NCI-H774 (cell line): ENCODE measurements at places on chromosomes 6 and 20.

DNA sequence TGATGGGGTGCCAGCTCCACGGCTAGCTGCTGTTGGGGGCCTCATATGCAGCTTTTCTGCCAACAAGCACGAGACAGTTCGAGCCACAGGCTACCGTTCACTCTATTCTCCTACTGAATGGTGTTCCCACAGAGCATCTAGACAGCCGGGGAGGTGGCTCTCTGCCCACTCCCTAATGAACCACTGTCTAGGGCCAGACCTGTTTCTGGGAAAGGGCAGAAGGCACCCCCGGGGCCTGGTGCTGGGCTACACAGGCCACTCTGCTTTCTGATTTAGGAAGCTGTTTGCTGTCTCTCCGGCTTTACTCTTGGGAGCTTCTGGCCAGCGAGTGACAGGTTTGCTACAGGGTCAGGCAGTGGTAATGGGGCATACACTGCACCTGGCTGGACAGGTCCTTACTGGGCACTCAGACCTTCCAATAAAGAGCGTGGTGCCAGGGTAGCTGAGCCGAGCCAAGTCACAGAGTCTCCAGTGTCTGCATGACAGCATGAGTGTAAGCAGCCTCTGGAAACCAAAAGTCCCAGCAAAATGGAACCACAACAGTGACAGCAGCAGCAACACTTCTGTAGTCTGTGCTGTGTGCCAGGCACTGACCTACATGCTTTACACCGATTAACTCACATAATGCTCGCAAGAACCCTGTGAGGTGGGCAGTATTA lies 8.4 kb downstream of the CCDC167 start:
- no peak for DNase-seq

GRCh38 chr20:61926253-61926613 lies 139.4 kb downstream of the TAF4 start:
- DNase-seq = no peak

DNA sequence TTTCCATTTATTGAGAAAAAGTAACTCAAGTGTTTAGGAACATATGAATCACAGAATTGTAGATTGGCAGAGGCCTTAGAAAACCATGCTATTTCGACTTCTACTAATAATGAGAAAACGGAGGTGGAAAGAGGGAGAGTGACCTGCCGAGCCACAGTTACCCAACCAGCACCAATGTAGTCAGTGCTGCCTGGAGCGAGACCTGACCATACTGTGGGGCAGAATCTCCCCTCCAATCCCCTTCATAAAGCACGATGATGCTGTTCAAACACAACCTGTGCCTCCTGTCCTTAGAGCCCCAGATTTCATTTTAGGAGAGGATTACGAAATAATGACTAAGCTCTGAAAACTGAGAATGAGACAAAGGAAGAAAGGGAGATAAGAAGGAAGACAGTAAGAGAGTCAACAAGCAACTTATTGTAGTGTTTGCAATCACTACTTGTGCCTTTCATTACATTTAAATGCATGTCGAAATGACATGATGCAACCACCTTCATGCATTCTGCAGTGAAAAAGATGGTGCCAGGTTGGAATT lies 70.6 kb downstream of the ATXN1 start:
- no peak for DNase-seq

GRCh38 chr6:106026748-106027715 lies 59.1 kb upstream of the PRDM1 start:
- DNase-seq = no peak

DNA sequence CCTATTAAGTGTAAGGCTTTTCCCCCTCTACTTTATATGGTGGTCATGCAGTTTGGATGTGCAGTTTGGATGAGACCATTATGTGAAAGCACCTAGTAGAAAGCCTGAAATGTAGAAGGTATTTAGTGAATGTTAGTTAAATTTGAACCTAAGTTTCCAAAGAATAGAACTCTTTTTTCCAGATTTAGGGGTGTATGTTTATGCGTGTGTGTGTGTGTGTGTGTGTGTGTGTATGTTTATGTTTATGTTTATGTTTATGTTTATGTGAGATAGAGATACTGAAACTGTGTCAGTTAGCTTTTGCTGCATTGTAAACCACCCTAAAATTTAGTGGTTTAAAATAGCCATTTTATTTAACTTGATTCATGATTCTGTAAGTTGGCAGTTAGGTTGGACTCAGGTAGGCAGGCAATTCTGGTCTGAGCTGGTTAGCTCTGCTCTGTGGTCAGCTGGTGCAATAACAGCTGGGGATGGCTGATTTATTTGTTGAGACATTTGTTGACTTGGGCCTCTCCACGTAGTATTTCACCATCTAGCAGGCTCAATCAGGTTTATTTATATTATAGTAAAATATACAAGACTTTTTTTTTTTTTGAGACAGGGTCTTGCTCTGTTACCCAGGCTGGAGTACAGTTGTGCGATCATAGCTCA lies 54.0 kb downstream of the STK4 start:
- DNase-seq = peak; percentile 27

DNA sequence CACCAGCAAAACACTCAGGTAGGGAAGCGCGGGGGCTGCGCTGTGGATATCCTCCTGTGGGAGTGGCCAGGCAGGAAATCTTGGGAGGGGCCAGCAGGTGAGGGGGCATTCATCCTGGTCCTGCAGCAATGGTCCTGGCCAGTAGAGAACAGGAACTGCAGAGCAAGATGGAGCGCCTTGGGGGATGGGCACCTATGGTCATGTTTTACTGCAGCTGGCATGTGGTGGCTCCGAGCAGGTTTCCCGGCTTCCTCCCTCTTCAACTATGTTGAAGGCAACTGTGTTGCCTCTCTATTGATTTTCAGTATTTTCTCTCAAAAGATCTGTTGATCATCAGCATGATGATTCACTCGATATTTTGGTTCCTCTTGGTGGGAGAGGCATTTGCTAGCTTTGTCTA lies 70.9 kb downstream of the SNAP91 start:
- DNase-seq = no peak

DNA sequence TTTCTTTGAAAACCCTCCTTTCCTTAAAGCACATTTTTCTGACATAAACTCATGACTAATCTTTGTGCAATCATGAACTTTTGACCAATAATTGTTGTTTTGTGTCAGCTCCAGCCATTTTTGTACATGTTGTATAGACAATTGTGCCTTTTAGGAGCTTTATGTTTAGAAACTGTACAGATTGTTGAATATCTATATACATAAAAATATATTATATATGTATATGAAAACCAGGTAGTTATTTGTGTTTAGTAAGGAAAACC lies 125.7 kb upstream of the EDN1 start:
- no peak for DNase-seq

DNA sequence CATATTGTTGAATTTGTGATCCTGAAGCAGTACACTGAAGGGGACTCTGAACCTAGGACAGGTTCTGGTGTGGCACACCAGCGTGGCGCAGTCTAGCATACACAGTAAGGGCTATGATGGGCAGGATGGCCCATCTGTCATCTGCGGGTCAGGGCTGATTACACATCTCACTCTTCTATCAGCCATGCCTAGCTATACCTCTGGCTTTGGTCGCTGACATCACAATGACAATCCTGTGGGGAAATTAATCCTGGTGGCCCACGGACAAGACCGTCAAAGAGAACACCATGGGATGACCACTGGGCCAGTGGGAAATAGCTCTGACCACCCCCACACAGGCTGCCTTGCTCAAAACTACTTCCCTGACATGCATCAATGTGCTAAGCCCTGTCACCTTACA lies 2.8 kb downstream of the SNHG17 start:
- DNase-seq = no peak

DNA sequence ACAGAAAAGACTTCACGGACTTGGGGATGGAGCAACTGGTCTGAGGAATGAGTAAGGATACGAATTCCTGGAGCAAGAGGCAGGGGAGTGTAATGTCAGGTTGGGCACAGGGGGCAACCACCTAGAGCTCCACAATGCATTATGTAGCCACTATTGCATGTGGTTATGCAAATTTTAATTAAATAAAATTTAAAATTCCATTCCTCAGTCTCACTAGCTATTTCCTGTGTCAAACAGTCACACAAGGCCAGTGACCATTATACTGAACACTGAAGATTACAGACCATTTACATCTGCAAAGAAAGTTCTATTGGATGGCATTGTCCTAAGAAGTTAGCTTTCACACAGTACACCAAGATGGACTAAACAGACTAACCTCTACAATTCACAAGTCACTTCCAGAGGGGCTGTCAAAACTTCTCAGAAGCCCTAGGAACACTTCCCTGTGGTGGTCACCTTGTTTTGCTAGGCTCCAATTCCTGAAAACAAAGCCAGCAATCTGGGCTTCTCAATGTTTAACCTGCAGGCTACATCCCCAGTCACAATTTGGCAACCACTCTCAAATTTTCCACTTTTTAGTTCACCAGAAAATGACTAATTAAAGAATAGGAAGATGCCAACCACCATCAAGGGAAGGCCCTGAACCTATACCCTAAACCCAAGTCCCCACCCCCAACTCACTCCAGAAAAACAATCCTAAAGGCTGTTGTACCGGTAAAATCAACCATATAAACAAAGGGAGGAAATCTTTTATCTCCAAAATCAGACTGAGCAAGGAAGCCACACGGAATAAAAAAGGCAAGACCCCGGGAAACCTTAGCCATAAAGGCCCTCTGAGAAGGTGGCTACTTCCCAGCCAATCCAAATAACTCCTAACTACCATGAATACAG lies 34.2 kb upstream of the C20orf203 start:
- DNase-seq = no peak

DNA sequence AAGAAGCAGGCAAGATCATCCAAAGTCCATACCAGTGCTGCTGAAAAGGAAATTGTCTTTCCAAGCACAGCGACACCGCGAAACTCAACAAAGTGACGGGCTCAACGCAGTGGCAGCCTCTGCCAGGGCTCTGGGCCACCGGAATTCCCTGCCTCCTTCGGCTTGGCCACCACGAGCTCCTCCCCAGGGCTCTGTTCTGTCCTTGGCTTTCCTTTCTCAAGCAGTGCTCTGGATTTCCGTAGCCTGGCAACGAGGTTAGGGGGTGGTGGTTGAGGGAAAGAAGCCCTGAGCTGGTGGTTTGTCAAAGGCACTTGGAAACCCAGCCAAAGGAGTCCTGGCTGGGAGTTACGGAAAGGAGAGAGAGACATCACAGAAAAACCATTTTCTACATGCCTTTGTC lies 31.2 kb downstream of the PRR18 start:
- DNase-seq = no peak

DNA sequence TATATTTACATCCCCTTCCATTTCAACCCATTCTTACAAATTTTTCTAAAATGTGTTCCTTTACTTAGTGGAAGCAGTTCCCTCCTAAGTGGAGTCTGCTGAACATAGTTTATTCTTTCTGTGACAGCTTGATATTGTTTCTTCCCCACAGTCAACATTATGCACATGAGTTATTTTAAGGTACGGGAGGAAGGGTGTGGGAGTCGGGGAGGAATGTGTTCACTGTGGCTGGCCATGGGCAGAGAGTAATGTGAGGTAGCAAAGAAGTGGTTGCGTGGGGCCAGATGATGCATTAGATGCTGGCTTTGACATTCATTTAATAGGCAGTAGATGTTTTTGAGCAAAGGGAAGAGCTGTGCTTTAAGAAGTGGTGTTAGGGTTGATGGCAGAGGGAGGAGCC lies 98.5 kb downstream of the ARMC2 start:
- DNase-seq = peak; percentile 18

DNA sequence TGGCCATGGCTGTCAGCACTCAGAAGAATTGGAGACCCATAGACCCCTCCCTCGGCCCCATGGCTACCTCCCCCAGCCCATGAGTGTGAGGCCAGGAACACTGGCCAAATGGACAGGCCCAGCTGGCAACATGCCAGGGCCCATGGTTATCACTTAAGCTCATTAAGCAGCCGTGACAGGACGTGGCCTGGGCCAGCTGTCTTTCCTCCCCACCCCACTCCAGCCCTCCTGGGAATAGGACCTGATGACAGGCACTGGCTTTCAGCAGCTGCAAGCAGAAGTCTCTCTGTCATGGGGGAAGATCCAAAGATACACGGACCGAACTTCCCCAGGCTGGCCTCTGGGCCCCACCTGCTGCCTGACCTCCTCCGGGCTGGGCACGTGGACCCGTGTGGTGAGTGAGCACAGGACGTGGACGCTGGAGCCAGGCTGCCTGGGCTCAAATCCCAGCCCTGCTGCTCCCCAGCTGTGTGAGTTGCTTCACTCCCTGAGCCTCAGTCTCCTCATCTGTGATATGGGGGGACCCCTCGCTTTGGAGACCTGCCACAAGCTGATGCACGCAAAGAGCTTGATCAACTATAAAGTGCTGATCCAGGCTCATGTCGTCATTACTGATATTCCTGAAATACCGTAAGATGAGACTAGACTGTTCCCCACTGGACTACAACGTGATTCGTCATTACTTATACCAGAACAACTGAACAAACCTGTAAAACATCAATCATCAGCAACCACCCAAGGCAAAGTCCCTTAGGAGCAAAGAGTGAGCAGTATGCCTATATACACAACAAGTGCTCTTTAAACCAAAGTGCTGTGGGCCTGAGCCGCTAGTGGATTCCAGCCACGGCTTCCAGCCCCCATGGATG lies 22.0 kb upstream of the VSTM2L start:
- DNase-seq = no peak

DNA sequence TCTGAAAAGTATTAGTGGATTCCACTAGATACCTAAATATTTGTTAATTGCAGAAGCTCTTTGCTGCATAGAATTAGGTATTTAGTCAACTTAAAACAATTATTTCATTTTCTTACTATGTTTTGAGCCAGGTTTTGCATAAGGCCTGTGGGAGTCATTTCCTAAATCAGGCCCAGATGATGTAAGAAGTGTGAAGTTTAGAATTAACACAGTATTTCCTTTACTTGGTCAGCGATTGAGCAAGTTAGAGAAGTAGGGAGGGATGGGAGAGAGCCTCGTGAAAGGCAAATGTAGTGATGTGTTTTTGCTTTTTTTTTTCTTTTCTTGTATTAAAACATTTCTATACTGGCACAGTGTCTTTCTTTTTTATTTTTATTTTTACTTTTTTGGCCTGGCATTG lies 711.1 kb downstream of the HDGFL1 start:
- DNase-seq = no peak

- DNase-seq = no peak
Measured at GRCh38 chr20:32891491-32891890, 32.8 kb downstream of the EFCAB8 start.

- peak; percentile 61 for DNase-seq
Measured at GRCh38 chr6:90285611-90286381, 10.8 kb downstream of the BACH2 start.

- DNase-seq = no peak
Measured at GRCh38 chr6:142236691-142237090, 65.1 kb upstream of the ADGRG6 start.

- DNase-seq = no peak
Measured at GRCh38 chr20:47149939-47150338, 206.6 kb downstream of the ZMYND8 start.

GRCh38 chr6:13368731-13369115 lies 40.4 kb upstream of the TBC1D7 start:
- no peak for DNase-seq

DNA sequence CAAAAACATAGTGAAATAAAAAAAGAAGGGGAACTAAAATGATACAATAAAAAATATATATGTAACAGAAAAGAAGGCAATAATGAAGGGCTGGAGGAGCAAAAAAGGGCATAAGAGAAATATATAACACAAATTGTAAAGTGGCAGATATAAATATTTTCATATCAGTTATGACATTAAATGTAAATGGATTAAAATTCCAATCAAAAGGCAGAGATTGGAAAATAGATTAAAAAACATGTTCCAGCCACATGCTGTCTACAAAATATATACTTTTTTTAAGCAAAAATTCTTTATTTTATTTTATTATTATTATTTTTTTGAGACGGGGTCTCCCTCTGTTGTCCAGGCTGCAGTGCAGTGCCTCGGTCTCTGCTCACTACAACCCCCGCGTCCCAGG lies 23.9 kb upstream of the NT5E start:
- no peak for DNase-seq
